ENCODE measurements at places on chromosomes 1 and 21. TPM values are rescaled to one million over a fixed set of nuclear protein-coding genes. Genes with fewer than 3 reads are reported as not detected.
A peak's percentile ranks its signal among the peaks of the same experiment; 100 is the strongest.

Gene ATP6V0B
- 208 TPM for total RNA-seq

Gene PLA2G2F
- total RNA-seq: not detected

DNA sequence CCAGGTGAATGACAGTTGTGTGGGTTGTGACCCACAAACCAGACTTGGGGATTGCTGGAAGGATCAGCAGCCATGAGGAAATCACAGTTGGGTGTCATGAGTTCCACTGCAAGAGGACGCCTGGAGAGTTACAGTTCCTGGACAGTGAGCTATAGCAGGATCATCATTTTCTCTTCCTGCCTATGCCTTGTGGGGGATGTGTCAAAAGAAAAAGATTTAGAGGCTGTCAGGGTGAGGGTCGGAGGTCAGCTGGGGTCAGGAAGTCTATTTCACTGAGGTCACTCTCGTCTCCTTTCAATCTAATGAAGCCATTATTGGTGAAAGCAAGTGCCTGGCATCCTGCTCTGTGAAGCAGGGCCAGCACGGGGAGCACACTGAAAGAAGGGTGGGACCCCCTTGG lies 7.0 kb upstream of the LIN28A start:
- no peak overlapping the region for H3K27ac ChIP-seq
- H3K4me3 ChIP-seq: no peak overlapping the region
- no peaks in the 10 kb centered on the region for H3K36me3 ChIP-seq
- DNase-seq: no peak
- peaks cover 2% of the 10 kb centered on the region for H3K27me3 ChIP-seq
- no peaks in the 10 kb centered on the region for H3K4me1 ChIP-seq

GRCh38 chr1:115314765-115315164 lies 23.3 kb downstream of the NGF start:
- DNase-seq: no peak
- no peak overlapping the region for H3K4me3 ChIP-seq
- peaks cover 6% of the 10 kb centered on the region for H3K27me3 ChIP-seq
- peaks cover 42% of the 10 kb centered on the region for H3K4me1 ChIP-seq

Gene ARHGEF16
- total RNA-seq: 0.34 TPM

DNA sequence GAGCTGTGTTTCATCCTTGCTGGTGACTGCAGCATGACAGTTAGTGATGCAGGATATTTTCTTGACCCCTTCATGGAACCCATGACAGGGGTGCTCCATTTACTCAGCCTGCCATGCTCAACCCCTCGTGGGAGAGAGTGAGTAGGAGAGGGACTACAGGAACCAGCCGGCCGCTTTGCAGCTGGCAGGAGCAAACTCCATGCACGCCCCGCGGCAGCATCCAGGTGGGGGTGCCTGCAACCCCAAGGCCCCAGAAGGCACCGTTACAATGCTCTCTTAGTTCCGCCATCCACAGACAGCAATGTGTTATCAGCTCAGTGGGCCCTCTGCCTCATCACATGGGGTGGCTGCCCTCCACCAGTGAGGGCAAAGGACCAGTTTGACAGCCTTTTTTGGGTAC lies 135.1 kb downstream of the SLC35F3 start:
- no peak overlapping the region for H3K4me3 ChIP-seq
- peaks cover 2% of the 10 kb centered on the region for H3K27me3 ChIP-seq
- no peak overlapping the region for H3K27ac ChIP-seq
- no peaks in the 10 kb centered on the region for H3K4me1 ChIP-seq

DNA sequence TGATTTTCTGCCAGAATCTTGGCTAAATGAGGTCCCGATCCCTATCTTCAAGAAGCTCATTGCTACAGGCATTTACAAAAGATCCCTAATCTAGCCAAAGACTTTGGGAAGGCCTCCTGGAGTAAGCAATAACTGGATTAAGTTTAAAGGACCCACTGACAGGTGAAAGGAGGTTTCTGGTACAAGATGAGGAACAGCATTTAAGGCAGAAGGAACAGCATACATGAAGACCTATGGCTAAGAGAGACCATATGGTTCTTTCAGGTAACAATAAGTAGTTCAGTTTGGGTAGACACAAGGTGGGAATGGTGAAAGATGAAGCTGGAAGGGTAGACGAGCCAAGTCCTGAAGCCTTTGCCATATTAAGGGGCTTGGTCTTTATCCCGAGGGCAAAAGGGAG lies 27.8 kb downstream of the SHISAL2A start:
- H3K4me3 ChIP-seq: no peak overlapping the region
- H3K27ac ChIP-seq: no peak overlapping the region
- peaks cover 15% of the 10 kb centered on the region for H3K4me1 ChIP-seq
- DNase-seq: no peak
- H3K36me3 ChIP-seq: no peaks in the 10 kb centered on the region

DNA sequence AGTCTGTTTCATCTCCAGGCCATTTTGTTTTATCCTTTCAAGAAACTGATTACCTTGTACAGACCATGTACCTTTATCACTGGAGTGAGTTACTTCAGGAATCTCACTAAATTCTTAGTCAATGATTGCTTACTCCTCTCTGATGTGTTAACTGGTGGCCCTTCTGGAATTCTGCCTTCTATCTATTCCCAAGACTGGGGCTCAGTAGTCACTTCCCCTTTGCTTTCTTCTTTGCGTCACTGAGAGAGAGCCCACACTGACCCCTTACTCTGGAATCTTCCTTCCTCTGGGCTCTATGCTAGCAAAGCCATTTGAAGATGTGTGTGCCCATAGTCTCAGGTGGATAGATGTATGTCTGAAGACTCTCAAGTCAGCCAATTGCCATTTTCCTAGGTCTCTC lies 34.6 kb downstream of the XCL2 start:
- H3K36me3 ChIP-seq: no peaks in the 10 kb centered on the region
- H3K4me1 ChIP-seq: no peaks in the 10 kb centered on the region
- H3K4me3 ChIP-seq: no peak overlapping the region

DNA sequence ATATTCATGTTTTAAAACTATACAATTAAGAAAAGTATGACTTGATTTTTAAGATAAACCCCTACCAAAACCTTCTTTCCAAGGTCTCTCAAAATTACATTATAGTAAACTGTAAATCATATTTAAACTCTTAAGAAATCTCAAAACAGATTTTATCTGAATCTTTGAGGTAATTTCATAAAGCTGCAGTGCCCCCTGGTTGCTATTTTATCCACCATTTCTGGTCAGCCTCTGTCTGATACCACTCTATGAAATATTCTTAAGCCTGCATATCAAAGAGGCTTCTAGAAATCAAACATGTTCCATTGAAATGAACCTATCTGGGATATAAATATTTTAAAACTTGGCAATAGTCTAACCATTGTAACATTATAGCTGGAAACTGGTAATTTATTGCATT lies 317.3 kb downstream of the COL11A1 start:
- no peak overlapping the region for H3K27ac ChIP-seq
- no peak overlapping the region for H3K4me3 ChIP-seq
- H3K36me3 ChIP-seq: no peaks in the 10 kb centered on the region

- H3K4me1 ChIP-seq: peaks cover 12% of the 10 kb centered on the region
- H3K36me3 ChIP-seq: no peaks in the 10 kb centered on the region
- no peak for DNase-seq
- H3K27ac ChIP-seq: no peak overlapping the region
Measured at GRCh38 chr1:21914880-21915640, 22.1 kb downstream of the HSPG2 start.

GRCh38 chr1:35657851-35658250 lies 16.5 kb upstream of the PSMB2 start:
- H3K4me1 ChIP-seq: peaks cover 10% of the 10 kb centered on the region
- H3K27ac ChIP-seq: no peak overlapping the region
- no peak for DNase-seq
- H3K36me3 ChIP-seq: no peaks in the 10 kb centered on the region
- no peak overlapping the region for H3K4me3 ChIP-seq
- H3K27me3 ChIP-seq: peaks cover 10% of the 10 kb centered on the region

Gene OR2L3
- 0.15 TPM for total RNA-seq

DNA sequence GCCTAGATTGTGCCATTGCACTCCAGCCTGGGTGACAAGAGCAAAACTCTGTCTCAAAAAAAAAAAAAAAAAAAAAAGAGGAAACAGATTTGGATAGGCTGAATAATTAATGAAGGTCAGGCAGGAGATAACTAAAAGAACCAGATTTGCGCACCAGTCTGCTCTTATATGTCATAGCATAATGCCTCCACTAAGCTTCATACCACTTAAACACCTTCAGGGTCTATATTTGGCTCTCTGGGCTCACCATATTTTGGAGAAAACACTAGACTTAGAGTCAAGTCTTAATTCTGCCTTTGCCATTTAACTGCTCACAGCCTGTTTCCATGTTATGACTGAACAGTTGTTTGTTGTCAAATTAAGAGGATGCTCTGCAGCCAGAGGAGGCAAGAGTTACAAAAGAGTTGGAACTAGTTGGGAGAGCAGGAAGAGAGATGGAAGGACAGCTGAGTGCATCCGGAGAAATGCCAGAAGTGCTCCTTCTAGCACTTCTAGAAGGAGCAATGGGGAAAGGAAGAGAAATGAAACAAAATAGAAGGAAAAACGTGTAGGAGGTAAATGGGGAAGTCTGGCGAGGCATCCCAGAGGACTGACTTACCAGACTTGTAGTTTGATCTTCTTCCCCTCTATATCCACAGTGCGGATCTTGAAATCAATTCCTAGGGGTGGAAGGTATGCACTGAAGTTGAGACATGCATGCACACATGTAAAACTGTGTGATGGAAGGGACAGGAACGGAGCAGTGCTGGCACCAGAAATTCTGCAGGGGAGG lies 1.8 kb downstream of the RAB13 start:
- H3K4me3 ChIP-seq: peak overlapping the region; percentile 67
- no peak for DNase-seq
- H3K4me1 ChIP-seq: peaks cover 14% of the 10 kb centered on the region
- no peak overlapping the region for H3K27ac ChIP-seq
- no peaks in the 10 kb centered on the region for H3K36me3 ChIP-seq

- H3K36me3 ChIP-seq: no peaks in the 10 kb centered on the region
- H3K27me3 ChIP-seq: peaks cover under 1% of the 10 kb centered on the region
- H3K27ac ChIP-seq: no peak overlapping the region
- H3K4me3 ChIP-seq: no peak overlapping the region
- no peak for DNase-seq
Measured at GRCh38 chr21:43328958-43329691, 97.8 kb downstream of the SIK1 start.

- no peak overlapping the region for H3K27ac ChIP-seq
- no peaks in the 10 kb centered on the region for H3K27me3 ChIP-seq
- H3K36me3 ChIP-seq: no peaks in the 10 kb centered on the region
- DNase-seq: no peak
- peaks cover 6% of the 10 kb centered on the region for H3K4me1 ChIP-seq
Measured at GRCh38 chr21:43652616-43653015, 6.7 kb downstream of the HSF2BP start.

DNA sequence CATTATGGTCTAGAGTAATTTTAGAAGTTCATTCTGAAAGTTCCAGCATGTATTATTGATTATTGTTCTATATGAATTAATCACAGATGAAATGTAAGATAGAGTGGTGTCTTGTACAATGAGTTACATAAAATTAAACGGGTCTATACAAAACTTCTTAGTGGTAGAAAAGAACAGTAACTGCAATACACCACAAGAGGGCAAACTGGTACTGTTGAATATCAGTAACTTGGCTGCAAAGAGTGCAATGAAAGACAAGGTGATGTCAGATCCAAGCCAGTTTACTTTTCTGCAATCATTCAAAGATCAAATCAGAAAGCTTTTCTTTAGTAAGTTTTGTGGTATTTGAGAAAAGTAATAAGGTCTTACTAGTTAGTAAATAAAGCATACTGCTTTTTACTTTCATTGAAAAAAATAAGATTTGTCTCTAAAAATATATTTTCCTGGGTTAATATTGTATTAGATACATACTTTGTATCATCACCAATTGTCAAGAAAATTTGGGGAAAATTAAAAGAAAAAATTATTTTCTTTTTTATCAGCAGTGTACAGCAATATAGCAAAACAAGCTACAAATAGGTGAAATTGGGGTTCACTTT lies 66.4 kb upstream of the BTG3 start:
- no peak overlapping the region for H3K4me3 ChIP-seq
- H3K27me3 ChIP-seq: no peaks in the 10 kb centered on the region
- DNase-seq: no peak
- no peaks in the 10 kb centered on the region for H3K4me1 ChIP-seq

- no peaks in the 10 kb centered on the region for H3K4me1 ChIP-seq
- no peak for DNase-seq
- peaks cover 6% of the 10 kb centered on the region for H3K36me3 ChIP-seq
Measured at GRCh38 chr1:3369446-3370076, 84.9 kb upstream of the ARHGEF16 start.

DNA sequence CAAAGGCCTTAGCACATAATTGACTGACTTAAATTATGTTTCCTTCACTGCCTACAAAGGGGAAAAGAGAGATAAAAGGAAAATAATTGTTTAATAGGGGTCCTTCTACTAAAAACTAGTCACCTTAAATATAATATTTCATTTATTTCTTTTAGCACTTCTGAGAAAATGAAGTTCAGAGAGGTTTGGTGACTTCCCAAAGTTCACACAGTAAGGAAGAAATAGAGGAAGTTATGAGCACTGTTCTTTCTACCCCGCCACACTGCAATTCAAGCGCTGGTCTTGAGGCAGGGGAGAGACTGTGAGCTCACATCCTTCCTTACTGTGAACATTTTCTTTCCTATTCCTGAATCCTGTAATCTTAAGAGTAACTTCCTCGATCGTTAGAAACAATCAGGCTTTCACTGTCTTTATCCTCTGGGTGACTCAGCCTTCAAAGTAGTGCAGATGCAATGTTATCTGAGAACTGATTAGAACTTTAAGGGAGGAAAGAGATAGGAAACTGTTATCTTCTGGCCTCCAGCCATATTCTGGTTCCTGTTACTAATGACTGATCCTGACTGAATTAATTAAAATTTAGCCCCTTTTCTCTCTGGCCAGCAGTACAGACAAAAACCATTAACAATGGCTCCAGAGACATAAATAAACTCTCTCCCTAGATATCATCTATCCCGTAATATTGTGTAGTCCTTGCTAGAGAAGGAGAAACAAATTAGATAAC lies 6.8 kb downstream of the RGS5 start:
- H3K27ac ChIP-seq: no peak overlapping the region
- H3K27me3 ChIP-seq: no peaks in the 10 kb centered on the region

DNA sequence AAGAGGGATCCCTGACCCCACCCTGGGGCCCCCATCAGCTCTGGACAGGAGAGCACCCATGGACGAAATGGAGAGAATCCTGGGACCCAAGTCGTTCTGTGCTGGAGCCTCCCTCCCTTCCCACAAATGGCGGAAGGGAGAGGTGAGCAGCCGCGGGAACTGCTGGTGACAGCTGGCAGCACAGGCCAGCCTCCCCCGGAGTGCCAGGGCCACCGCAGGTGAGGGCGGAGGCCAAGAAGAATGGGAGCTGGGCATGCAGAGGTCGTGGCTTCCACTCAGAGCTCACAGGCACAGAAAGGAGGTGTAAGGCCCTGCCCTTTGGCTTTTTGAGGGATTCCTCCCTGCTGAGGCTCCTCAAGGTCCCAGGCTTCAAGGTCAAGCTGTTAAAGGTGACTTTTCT lies 24.6 kb downstream of the SLC1A7 start:
- no peak overlapping the region for H3K27ac ChIP-seq
- peaks cover 30% of the 10 kb centered on the region for H3K4me1 ChIP-seq
- DNase-seq: no peak
- H3K27me3 ChIP-seq: no peaks in the 10 kb centered on the region
- no peak overlapping the region for H3K4me3 ChIP-seq
- H3K36me3 ChIP-seq: no peaks in the 10 kb centered on the region

- peaks cover 9% of the 10 kb centered on the region for H3K27me3 ChIP-seq
- no peak for DNase-seq
- no peaks in the 10 kb centered on the region for H3K36me3 ChIP-seq
- peaks cover 12% of the 10 kb centered on the region for H3K4me1 ChIP-seq
Measured at GRCh38 chr1:41444246-41444645, 40.2 kb downstream of the EDN2 start.

Measured in glutamatergic neuron (in vitro differentiated cells).